ENCODE measurements at places on chromosomes 4 and X.

GRCh38 chr4:54717694-54718093 is 59.9 kb downstream of the KIT start:
- DNase-seq = no peak

DNA sequence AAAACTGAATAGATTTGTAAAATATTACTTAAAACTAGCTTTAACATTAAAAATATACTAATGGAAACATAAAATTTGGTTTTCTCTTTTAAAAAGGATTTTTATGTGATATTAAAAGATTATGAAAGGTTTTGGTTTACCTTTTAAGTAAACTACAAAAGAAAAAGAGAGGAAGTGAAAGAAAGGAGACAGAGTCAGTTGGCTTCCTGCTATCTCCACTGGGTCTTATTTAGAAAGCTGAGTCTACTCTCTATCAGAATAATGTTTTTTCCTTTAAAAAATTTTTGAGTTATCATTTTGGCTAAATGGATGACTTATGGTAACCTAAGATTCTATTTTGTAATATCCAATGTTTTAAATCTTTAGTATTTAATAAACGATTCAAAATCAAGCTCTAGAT is 21.6 kb upstream of the ATP8A1 start:
- no peak for DNase-seq

DNA sequence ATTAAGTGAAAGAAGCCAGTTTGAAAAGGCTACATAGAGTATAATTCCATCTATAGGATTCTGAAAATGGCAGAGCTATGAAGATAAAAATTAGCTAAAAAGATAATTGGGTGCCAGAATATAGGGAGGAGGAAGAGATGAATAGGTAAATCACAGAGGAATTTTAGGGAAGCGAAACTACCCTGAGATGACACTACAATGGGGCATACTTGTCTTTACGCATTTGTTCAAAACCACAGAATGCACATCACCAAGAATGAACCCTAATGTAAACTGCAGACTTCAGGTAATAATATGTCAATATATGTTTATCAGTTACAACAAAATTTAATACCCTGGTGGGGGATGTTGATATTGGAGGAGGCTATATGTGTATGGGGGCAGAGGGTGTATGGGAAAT is 1342.9 kb downstream of the ADGRL3 start:
- no peak for DNase-seq

GRCh38 chr4:80153874-80154544 is 43.3 kb upstream of the PRDM8 start:
- peak; percentile 50 for DNase-seq

- DNase-seq = peak; percentile 79
These were observed 124.1 kb downstream of the AFAP1 start for GRCh38 chr4:7815562-7815961.

DNA sequence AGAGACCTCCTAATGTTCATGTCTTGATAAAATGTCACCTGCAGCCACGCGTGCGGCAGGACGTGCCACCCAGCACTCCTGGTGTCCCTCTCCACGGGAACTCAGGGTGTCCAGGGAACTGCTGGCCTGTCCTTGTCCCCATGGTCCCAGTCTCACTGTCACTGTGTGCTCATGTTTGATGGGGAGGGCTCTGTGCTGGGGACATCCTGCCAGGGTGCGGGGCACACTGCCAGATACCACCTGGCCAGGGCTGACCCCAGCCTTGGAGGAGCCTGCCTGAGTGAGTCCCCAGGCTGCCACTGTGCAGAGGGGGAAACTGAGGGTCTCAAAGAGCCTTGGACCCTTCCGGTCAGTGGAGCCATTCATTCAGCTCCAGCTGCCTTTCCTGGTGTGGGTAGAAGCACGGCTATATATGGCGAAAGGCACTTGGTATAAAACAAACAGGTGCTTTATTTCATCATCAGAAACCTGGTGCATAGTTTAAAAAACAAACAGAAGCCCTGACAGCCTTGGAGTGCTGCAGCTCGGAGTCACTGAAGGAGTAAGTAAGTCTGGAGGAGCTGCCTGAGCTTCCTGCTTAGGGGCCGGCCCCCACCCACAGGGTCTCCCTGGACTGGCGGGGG is 33.0 kb downstream of the NOP14 start:
- no peak for DNase-seq

GRCh38 chr4:23819041-23819511 is 70.8 kb downstream of the PPARGC1A start:
- DNase-seq = no peak

GRCh38 chr4:1632109-1633104 is 51.7 kb downstream of the FAM53A start:
- DNase-seq = no peak

DNA sequence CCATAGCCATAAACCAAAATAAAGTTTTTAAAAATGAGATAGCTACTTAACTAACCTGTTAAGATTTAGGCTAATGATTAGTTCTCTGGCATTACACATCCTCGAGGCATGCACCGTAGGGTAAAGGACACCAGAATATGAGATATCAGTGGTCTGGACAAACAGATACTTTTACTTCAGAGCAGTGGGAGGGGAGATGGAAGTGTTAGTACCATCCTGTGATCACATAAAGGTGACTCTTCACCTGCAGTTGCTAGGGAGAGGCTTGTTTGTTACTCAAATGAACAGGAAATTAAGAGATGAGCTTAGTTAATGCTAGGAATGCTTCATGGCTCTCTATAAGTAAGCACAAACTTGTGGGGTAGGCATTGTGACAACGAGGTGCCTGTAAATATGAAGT is 624.4 kb upstream of the MAGEB2 start:
- no peak for DNase-seq

DNA sequence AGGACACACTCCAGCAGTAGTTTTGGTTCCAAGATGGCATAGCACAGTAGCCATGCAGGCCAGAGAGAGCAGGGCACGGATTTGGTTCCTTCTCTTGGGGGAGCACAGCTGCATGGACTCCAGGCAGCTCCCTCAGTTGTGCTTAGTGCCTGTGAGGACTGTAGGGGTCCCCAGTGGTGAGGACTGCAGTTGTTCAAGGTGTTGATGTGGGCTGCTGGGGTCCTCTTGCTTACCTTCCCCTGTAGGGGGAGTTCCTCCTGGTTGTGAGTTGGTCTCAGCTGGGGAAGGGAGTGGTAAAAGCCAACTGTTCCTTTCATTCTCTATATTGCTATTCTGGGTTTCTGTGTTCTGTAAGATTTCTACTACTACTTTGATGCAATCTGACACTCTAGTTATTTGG is 606.5 kb downstream of the MAGEB5 start:
- DNase-seq = no peak

DNA sequence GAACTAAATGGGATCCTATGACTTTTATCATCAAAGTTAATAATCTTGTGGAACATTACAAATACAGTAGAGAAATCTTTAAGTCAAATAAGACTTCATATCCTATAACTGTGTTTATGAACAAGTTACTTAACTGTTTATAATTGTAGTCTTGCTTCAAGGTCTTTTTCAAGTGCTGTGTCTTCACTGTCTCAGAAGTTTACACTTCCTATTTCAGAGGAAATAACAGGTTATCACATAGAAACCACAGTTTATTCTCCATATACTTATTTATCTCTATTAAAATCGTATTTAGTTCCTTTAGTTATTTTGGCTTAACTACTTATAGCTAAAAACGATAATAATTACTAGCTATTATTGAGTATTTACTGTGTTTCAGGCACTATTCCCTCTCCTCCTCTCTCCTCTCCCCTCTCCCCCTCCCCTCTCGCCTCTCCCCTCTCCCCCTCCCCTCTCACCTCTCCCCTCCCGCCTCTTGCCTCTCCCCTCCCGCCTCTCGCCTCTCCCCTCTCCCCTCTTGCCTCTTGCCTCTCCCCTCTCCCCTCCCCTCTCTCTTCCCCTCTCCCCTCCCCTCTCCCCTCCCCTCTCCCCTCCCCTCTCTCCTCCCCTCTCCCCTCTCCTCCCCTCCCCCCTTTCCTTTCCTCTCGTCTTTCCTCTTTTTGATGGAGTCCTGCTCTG is 63.7 kb downstream of the RBPJ start:
- DNase-seq = no peak

DNA sequence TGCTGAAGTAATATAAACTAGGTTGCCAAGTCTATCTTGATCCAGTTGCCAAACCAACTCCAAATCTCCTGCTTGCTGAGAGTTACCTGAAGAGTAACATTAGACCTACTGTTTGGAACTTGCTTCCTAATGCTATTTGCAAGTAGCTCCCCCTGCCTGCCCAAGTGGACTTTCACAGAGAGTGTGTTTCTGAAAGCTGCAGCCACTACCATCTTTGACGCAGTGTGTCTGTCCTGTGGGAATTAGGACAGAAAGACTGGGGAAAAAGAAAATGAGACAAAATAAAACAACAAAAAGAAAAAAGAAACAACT is 195.0 kb upstream of the HS3ST1 start:
- DNase-seq = no peak

DNA sequence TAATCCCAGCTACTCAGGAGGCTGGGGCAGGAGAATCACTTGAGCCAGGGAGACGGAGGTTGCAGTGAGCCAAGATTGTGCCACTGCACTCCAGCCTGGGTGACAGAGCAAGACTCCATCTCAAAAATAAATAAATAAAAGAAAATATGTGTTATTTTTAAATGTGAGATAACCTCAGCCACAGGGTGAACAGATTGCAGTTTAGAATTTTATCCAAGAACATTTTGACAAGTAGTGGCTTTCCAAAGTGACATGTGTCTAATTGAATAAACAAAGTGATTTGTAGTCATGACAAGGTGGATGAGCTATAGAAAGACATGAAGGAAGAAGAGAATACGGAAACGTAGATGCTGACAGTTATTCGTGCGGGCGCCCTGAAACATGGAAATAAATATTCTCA is 176.1 kb downstream of the DCTD start:
- no peak for DNase-seq

DNA sequence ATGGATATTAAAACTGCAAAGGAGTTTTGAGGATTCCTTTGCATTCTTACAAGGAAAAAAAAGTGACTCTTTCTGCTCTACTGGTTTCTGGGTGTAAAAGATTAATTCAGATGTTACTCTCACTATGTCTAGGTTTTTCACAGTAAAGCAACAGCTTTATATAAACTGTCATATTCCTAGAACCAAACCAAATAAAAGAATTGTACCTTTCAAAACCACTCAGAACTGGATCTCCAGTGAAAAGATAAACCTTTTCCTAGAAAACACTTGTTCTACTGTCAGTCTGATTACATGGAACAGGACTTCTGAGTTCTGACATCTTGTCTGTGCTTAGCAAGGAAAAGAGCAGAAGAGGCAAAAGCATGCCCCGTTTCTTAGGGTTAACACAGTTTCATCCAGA is 5.0 kb upstream of the PPID start:
- DNase-seq = no peak

DNA sequence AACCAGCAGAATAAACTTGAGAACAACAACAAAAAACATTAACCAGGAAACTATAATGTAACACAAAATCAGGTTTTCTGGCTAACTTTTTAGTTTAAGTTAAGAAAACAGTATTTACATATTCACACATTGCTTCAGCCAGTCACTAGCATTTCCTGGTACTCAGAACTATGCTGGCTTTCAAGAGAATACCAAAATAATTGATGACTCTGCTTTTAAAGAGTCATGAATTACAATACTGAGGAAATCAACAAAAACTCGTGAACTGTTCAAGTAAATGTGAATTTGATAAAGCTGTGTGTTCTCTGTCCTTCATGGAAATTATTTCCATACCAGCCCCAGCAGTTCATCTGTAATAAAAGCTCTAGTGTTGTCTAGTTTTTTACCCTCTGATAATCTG is 27.4 kb downstream of the PRSS12 start:
- no peak for DNase-seq

DNA sequence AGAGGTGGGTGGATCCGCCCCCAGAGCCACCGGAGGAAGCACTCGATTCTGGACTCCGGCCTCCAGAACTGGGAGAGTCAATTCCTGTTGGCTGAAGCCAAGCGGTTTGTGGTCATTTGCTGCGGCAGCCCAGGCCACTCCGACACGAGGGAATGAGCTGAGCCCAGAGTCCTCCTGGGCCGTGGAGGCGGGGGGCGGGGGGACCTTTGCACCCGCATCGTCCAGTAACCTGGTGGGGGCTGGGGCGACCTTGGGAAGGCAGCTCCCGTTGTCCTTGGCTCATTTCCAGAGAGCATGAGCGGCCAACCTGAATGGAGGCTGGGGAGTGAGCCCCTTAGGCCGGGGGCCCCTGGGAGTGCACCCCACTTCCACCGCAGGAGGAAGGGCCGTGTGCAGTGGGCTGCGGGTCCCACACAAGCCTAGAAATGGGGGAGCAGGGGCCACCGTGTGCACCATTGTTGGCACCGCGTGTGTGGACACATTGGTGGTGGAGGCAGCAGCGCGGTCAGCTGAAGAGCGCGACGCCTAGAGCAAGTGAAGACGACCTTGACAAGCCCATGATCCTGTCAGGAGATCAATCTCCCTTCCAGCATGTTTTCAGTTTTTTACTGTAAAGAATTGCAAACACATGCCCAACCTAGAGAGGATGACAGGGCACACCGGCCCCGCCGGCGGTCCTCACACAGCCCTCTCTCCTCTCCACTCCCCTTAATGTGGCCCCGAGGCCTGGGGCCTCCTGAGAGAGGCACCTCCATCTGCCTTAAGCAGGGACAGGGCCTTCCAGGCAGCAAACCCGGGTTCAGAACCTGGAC is 19.9 kb upstream of the DUSP9 start:
- DNase-seq = no peak

DNA sequence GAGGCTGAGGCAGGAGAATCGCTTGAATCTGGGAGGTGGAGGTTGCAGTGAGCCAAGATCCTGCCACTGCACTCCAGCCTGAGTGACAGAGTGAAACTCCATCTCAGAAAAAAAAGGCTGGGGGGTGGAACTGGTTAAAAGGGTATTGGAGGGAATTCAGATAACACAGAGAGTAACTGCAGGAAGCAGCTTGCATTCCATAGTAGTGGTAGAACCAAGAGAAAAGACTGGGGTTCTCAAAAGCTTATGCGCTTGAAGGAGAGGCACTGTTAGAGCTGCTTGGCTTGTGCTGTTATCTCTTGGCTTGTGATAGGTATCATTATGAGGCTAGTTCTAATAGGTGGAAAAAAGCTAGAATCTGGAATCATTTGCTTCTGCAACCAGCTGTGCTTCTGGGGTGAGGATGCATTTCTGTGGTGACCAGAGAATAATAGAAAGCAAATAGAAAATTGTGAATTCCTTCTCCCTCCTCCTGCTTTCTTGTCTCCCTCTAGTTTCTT is 91.2 kb upstream of the ELOVL6 start:
- no peak for DNase-seq

GRCh38 chr4:139735381-139736273 is 70.0 kb downstream of the MGST2 start:
- no peak for DNase-seq

DNA sequence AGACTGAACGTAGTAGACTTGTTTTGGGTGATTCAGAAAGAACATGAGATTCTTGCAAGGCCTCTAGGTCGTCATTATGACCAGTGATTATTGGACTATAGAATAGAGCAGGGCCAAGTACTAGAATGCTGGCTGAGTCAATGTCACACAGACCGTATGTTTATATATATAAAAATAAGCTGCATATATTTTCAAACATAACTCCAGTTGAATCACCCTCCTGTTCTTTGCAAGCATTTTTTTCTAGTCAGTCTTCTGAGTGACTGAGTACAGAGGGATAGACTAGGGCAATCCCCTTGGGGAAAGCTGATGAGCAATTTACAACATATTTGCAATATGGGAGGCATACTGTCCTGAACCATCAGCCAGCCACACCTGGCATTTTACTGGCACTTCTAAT is 48.4 kb upstream of the PRPS1 start:
- DNase-seq = peak; percentile 33

Data from adipocyte (in vitro differentiated cells).